ENCODE measurements at places on chromosomes 3 and 15. TPM values are rescaled to one million over a fixed set of nuclear protein-coding genes. Genes with fewer than 3 reads are reported as not detected.

GLDN gene
- polyA plus RNA-seq, result not detected

C15orf39 gene
- 0.68 TPM for polyA plus RNA-seq

GRCh38 chr15:56835718-56836171, 82.7 kb upstream of the TCF12 start:
- no peak for DNase-seq

GRCh38 chr3:11349446-11349845, 77.2 kb downstream of the ATG7 start:
- no peak for DNase-seq

DNA sequence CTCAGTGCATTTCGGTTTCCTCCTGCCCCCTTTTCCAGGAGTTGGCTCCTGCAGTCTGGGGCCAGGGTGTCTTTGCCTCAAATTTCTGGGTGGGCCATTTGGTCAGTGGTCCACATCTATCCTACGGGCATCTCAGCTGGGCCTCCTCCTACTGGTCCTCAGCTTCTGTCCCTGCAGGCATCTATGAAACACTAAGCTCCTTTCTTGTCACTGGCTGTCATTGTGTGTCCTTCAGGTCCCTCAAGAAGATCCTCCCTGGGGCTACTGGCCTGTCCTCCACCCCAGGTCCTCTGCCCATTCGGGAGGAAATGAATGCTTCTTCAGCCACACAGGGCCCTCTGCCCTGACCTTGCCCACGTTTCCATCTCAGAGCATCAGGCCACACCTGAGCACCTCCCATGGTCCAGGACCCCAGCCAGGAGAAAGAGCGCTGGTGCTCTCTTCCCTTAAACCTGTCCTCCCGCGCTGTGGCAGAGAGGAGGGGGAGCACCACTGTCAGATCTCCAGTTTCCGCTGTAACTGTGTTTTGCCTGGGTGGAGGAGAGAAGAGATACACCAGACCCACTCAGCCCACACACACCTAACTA, 1.8 kb downstream of the PRR23E start:
- DNase-seq, result no peak

- no peak for DNase-seq
Observed at GRCh38 chr3:112477891-112478290, 21.4 kb downstream of the BTLA start.

DNA sequence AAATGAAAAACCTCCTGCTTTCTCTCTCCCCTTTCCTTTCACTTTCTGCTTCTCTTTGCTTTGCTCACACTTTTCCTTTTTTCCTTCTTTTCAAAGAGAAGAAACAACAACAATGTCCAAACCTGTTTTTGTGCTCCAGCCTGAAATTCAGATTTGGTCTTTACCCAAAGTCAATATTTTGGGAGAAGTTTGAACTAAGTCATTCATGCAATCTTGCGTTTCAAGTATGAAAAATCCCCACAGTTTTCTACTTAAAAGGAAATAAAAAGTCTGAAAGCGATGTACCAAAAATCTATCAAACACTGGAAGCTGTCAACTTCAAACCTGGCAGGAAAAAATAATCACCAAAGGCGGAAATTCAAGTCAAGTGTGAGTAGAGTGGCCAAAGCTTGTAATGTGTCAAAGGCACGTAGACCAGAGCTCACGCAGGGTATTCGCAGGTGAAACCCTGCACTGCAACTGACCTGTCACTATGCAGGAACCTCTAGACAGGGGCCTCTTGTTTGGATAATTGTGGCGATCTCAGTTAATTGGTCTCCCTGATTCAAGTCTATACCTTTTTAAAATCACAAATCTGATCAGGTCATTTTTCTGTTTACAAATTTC, 118.8 kb upstream of the GALNT15 start:
- no peak for DNase-seq

DNA sequence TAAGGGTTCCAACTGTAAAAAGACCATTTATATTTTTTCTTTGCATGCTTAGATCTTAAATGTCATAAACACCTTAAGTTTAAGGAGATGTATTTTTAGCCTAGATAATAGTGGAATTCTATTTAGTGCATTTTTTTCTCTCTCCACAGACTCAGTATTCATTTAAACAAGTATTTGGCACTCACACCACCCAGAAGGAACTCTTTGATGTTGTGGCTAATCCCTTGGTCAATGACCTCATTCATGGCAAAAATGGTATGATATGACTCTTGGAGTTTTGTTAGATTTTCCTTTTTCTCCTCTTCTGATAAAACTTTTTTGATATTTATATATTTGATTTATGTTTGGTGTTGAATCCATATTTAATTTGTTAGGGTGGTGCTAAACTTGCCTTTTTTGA, 7.3 kb downstream of the KIF23 start:
- no peak for DNase-seq

DNA sequence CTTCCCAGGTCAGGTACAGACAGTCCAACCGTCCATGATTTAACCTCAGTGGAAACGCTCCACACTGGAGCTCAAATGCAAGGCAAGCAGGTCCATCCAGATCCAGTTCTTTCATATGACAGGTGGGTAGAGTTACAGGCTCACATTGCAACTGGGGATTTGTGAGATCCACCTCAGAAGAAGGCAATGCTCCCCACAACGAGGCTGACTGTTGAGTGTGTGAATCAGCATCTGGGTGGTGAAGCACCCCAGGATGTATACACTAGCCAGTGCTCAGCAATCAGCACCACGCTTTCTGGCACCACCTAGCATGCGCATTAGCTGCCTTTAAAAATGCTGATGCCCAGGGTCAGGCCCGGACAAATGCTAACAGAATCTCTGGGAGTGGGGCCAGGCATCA, 343.5 kb upstream of the ICE2 start:
- no peak for DNase-seq

DNA sequence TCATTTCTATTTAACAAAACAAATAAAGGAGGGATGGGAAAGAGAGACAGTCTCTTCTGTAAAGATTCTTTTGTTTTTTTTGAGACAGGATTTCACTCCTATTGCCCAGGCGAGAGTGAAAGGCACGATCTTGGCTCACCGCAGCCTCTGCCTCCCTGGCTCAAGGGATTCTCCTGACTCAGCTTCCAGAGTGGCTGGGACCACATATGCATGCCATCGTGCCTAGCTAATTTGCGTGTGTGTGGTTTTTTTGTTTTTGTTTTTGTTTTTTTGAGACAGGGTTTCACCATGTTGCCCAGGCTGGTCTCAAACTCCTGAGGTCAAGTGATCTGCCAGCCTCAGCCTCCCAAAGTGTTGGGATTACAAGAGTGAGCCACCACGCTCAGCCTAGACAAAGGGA, 23.3 kb downstream of the STAG1 start:
- DNase-seq, result no peak

GRCh38 chr15:85760049-85760448, 34.7 kb downstream of the KLHL25 start:
- no peak for DNase-seq

GRCh38 chr3:134772591-134772990, 22.5 kb upstream of the EPHB1 start:
- DNase-seq, result no peak

DNA sequence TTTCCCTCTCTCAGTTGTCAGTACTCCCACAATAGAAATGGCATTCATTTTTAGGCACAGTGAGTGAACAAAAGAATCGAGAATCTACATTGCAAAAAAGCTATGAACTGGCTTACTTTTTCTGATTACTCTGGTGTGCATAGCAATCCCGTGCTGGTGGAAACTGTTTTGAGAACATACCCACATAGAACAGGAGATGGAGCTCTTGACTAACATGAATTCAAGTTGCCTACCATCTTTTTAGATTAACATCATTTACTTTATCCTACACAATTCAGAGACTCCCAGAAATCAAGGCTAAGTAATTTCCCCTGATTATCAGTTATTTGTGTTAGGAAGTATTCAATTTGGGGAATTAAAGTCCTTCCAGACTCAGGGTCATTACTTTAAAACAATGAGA, 326.6 kb downstream of the ARPP21 start:
- no peak for DNase-seq

All from naive B cell (primary cell).